ENCODE measurements at places on chromosomes 4 and X.

DNA sequence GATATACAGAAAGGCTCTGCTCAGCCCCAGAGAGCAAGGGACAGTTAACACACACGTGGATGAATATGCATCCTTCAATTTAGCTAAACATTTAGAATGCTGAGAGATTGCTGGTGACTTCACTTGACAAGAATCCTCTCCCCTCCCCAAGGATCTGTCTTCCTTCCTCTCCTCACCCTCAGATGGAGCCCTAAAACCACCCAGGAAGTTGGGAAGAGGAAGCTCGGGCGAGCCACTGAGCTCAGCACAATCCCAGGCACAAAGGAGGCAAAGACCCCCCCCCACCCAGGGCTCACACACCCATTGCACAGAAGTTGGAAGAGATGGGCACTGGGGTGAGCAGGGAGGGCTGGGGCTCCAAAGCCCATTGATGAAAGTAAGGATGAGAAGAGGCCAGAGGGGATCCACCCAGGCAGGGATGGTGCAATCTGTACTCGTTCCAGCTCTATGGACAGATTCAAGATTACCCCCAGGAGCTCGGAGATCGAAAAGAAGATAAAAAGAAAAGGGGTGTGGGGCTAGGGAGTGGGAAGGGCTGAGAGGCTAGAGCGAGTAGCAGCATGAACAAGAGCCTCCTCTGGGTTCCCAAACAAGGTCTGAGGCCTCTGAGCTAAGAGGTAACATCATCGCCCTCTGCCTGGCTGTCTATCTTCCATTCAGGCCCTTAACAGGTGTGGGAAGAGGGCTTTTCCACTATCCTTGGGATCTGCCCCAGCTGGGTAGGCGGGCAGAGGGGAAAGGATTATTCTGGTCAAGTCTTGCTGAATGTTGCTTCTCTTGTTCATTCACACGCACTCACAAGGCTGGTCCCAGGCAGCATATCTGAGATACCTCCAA is 1.2 kb downstream of the TFE3 start:
- peak; percentile 59 for DNase-seq

- no peak for DNase-seq
Measured at GRCh38 chr4:130632731-130633604, 1537.0 kb downstream of the C4orf33 start.

GRCh38 chr4:111689214-111689613 is 456.0 kb upstream of the FAM241A start:
- DNase-seq: peak; percentile 13

- peak; percentile 74 for DNase-seq
Measured at GRCh38 chr4:2009651-2010233, 968 bp upstream of the NELFA start.

DNA sequence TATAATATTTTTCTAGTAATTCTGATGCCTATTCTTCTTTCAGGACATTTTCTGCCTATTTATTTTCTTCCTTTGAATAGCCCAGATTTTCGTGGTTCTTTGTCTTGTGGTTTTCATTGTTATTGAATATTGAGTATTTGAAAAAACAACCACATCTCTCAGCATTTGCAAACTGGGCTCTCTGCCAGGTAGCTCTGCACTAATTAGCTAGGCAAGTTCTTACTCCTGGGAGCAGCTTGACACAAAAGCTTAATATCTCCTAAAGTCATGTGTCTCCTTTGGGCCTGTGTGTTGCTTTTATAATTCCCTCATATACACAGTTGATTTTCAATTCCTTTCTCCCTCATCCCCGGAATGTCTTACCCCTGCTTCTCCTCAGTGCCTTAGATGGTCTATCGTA is 413.5 kb upstream of the GRIA3 start:
- no peak for DNase-seq

DNA sequence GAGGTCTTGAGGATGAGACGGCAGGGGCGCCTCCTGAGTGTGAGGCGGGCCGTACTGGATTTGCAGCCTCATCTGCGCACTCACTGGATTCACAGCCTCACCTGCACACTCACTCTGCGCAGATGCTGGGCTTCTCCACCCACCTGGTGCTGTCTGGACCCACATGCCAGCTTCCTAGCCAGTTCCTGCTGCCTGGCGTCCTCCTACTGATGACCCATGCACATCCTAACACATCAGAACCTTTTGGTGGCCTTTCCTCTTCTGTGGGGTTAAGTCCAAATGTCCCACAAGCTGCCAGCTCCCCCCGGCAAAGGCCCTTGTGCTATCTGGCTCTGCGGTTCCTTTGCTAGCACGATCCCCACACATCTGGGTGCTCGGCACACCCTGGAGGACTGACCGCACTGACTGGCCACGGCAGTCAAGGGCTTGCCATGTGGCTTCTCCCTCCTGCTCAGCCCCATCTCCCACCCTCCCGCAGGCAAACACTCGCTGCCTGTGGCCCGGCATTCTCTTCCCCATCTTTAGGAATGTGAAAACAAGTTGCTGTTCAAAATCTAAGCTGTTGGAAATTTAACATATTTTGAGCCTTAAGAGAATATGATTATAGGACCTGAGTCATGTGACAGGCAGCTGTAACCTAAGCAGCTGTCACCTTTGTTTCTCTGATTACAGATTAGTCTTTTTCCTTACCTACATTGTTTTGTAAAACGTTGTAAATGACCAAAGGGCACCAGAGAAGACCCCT is 39.4 kb upstream of the AFAP1 start:
- DNase-seq: no peak

DNA sequence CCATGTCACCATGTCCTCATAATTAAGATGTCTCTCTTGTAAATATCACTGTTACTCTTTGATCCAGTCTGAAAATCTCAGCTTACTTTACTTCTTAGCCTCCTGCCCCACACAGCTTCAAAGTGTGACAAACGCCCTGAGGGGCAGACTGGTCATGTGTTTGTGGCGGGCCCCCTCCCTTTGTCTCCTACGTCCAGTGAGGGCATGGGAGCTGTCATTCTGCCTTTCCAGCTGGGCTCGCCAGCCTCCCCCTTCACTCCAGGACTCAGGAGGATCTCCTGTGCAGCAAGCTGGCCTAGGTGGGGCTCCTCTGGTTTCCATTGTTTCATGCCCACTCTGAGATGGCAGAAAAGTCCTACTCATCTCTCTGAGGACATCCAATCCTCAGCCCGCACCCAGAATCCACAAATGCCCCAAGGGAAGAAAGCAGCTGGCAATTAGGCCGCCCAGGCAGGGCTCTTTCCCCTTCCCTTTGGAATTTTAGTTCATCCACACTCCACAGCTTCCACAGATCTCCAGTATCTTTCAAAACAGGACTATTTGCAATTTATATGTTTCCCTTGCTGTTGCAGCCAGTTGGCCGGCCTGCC is 86.4 kb upstream of the C4orf50 start:
- DNase-seq: no peak
